SHP77 treated with DMSO at 0.1 percent for 48 hours (cell line): ENCODE measurements at places on chromosomes 3 and 15.

- no peak for DNase-seq
Observed at GRCh38 chr15:58454950-58455401, 23.2 kb downstream of the LIPC start.

- no peak for DNase-seq
Observed at GRCh38 chr15:31335989-31336592, 9.5 kb downstream of the KLF13 start.

- DNase-seq, result no peak
Observed at GRCh38 chr3:65729973-65730372, 308.7 kb downstream of the MAGI1 start.

- no peak for DNase-seq
Observed at GRCh38 chr3:130529486-130530215, 12.7 kb downstream of the COL6A6 start.

GRCh38 chr15:87564681-87565080 is 691.9 kb downstream of the NTRK3 start:
- no peak for DNase-seq

GRCh38 chr3:143171141-143171980 is 51.8 kb downstream of the CHST2 start:
- no peak for DNase-seq

- no peak for DNase-seq
Observed at GRCh38 chr15:91065505-91065904, 34.6 kb upstream of the SV2B start.

DNA sequence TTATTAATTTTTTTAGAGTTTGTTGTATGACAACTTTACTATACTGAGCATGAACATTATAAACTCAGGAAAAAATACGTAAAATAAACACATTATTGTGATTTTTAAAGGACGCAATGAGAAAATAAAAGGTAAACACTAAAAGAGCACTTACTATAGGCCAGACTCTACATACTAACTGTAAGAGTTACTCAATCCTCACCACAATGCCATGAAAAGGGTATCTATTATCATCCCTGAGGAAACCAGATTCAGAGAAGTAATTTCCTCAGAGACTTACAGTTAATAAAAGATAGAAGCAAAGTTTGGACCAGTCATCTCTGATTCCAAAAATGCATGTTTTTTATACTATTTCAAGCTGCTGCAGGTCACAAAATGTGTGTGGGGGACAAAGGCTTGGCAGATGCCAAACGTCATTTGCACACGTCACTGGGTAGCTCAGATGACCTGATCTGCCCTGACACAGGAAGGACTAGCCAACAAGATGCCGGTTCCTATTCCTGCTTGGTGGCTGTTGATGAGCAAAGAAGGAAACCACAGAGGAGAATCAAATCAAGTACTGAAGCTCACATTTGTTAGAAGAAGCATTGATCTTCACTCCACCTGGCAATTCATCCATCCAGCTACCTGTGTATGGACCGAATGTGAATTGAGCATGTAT is 42.3 kb downstream of the KLHL6 start:
- no peak for DNase-seq

DNA sequence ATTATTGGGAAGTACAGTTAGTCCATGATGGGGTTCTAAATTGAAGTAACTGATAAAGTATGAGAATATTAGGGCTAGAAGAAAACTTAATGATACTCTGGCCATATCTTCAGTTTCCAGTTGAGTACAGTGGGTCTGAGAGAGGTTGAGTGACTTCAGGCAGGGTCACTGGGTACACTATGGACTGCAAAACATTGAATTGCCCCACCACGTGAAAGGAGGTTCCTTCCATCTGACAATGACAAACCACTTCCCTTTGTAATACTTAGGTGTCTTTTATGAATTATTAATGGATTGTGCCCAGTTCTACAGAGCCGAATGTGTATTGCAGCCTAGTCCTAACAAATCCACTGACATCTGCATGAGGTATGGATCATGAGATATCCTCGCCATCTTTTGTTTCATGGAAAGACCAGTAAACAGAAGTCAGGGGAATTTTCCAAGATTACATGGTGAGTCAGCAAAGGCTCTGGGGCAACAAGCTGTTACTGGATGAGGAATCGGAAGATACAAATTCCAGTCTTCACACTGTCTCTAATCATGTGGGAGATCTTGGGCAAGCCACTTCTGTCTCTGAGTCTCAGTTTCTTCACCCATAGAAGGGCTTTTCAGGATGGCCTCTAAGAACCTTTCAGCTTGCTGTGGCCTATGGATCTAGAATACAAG is 66.5 kb upstream of the BCL6 start:
- DNase-seq, result no peak

DNA sequence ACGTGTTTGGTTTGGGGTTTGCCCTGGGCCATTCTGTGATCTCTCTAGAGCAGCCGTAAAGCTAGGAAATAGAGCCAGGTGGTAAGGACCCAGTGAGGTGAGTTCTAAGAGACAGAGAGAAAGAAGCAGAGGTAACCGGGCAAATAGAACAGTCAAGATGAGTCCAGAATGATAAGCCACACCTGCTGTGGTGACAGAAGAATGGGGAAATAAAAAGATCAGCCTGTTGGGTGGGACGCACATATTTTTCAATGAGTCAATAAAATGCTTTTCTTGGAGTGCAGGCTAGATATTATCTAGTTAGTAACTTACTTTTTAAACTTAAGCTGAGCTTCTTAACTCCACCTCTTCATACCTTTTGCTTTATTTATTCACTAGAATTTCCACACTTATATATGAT is 135.0 kb downstream of the NFKBIZ start:
- DNase-seq, result no peak
